CD4-positive, alpha-beta T cell treated with Interleukin-4 for 4 hours (primary cell): ENCODE measurements at places on chromosomes 2 and 18.

GRCh38 chr2:42171396-42171980 is 2.3 kb downstream of the EML4 start:
- DNase-seq: peak; percentile 40

DNA sequence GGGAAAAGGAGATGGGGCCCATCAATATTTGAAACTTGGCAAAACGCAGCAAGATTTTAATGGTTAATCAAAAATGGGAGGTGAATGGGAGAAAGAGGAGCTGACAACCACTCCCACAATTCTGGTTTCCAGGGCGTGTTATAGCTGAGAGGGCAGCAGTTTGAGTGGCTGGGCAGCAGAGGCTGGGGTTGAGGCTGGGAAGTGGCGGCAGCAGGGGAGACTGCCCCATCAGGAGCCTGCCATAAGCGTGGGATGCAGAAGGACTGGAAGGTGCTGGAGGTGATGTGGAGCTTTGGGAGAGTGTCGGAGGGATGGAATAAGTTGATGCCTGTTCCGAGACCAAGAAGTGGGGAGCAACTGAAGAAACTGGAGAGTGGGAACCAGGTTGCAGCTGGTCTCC is 48.9 kb upstream of the SH3RF3 start:
- no peak for DNase-seq

DNA sequence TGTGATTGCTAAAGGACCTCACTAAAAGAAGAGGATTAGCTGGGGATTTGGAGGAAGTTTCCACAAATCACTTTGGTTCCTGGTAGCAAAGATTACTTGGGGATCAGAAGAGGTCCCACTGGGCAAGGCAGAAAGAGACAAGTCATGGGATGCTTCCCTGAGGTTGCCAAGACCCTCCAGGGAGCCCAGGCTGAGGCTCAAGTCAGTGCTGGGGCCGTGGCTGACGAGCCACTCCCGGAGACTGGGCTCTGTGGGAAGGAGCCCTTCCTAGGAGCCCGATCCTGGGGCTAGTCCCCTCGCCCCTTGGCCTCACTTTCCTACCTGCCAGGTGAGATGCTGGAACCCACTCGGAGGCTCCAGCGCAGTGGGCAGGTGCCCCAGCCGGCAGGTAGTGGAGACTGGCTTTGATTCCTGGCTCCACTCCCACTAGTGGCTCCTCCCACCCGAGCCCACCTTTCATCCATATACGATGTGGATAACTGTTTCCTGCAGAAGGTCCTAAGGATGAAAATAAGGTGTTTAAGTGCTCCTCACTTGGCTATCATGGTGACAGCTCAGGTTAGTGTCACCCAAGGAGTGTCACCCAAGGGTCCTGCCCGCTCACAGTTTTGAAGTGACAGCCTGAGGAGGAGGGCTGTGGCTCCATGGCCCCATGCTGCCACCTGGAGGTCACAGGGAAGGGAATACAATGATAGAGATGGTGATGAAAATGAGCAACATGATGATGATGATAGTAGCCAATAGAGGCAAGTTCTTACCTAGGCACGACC is 100.5 kb downstream of the CAPN13 start:
- peak; percentile 63 for DNase-seq

- DNase-seq: no peak
Observed at GRCh38 chr2:146227152-146228019, 1617.4 kb upstream of the ACVR2A start.

- no peak for DNase-seq
Observed at GRCh38 chr2:102578376-102578775, 41.0 kb upstream of the SLC9A2 start.

- no peak for DNase-seq
Observed at GRCh38 chr2:44975571-44976450, 33.4 kb downstream of the SIX2 start.

- peak; percentile 49 for DNase-seq
Observed at GRCh38 chr2:85409845-85410583, at the start of gene CAPG. CAPG (minus strand) TSS chr2:85410366; CDS start chr2:85402145, 8,221 bp downstream.

DNA sequence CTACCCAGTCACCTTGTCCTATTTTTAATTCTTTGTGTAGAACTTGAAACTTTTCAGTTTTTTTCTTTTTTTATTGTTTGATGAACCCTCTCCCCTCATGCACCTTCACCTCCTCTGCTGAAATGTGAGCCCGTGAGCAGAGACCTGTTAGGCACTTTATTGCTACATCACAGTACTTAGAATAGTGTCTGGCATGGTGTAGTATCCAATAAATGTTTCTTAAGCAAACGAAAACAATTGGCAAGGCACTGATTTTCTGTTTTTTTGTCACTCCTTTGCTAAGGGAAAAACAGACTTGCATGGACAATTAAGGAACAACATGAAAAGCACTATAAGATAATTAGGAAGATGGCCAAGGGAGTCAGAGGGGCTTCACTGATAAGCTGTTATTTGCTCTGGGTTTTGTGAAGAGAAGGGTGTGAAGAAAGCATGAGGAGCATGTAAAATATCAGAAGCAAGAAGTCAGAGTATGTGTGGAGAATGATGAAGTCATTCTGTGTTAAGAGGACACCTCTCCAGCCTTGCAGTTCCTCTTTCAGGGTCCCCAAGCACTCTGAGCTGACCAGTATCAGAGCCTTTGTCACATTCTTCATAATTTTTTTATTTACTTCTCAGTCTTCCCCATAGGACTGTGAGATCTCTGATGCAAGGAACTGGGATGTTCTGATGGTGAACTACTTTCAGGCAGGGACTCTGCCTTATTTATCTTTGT is 99.7 kb upstream of the CAVIN2 start:
- no peak for DNase-seq

GRCh38 chr2:29522951-29523669 is 398.3 kb downstream of the ALK start:
- DNase-seq: no peak

GRCh38 chr2:157158111-157158510 is 99.4 kb upstream of the GALNT5 start:
- no peak for DNase-seq

DNA sequence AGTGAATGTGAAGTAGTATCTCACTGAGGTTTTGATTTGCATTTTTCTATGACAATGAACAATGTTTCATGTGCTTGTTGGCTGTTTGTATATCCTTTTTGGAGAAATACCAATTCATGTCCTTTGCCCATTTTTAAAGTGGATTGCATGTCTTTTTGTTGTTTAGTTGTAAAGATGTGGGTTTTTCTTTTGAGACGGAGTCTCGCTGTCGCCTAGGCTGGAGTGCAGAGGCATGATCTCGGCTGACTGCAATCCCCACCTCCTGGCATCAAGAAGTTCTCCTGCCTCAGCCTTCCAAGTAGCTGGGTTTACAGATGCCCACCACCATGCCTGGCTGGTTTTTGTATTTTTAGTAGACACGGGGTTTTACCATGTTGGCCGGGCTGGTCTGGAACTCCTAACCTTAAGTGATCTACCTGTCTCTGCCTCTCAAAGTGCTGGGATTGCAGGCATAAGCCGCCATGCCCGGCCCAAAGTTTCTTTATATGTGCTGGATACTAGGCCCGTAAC is 236.7 kb downstream of the MYCN start:
- DNase-seq: no peak

DNA sequence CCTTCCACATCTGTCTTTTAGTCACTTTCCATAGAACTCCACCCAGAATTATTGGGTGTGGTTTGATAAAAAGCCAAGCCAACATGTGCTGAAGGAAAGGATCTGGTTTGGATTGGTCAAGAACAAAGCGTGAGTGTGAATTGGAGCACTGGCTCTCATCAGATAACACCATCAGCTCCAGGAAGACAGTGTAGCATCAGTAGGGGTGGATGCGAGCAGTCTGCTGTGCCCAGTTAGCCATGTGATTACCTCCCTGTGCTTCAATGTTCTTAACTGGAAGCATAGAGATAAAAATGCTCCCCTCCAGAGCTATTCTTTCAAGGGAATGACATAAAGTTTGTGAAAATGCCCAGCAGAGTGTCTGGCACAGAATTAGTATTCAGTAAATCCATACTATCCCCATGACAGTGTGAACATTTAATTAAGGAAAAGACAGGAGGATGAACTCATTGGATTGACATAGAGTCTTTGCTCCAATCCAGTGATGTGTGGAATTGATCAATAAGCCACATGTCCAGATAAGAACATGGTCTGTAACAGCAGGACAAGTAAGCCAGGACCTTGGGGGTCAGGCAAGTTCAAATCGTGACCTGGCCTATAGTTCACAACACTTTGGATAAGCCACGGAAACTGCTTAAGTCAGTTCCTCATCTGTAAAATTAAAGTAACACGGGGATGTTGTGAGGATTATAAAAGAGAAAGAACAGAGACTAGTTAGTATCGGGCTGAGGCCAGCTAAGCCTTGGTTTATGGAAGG is 68.0 kb downstream of the FAM124B start:
- no peak for DNase-seq

DNA sequence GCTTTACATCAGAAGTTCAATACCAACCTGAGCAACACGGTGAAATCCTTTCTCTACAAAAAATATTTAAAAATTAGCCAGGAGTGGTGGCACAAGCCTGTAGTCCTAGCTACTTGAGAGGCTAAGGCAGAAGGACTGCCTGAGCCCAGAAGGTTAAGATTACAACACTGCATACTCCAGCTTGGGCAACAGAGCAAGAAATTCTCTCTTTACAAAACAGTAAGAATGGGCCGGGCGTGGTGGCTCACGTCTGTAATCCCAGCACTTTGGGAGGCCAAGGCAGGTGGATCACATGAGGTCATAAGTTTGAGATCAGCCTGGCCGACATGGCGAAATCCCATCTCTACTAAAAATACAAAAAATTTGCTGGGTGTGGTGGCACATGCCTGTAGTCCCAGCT is 113.2 kb downstream of the USP34 start:
- no peak for DNase-seq

DNA sequence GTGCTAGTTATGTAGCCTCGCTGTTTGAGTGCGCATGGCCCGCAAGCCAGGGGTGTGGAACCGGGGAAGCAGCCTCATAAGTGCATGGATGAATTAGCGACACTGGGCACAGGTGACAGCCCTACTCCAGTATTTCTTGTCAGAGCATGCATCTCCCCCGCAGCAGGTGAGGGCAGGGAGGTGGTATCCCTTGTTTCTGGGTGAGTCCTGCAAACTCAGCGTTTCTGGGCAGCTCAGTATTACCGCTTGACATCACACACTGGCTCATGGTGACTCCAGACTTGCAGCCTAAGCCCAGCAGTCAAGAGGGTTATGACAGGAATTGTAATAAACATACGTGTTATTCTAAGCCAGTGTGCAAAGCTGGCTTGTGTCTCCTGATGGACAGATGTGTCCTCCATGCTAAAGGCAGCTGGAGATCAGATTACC is 2.5 kb downstream of the CABLES1 start:
- DNase-seq: no peak

- no peak for DNase-seq
Observed at GRCh38 chr2:203799908-203800307, 67.7 kb upstream of the CTLA4 start.

DNA sequence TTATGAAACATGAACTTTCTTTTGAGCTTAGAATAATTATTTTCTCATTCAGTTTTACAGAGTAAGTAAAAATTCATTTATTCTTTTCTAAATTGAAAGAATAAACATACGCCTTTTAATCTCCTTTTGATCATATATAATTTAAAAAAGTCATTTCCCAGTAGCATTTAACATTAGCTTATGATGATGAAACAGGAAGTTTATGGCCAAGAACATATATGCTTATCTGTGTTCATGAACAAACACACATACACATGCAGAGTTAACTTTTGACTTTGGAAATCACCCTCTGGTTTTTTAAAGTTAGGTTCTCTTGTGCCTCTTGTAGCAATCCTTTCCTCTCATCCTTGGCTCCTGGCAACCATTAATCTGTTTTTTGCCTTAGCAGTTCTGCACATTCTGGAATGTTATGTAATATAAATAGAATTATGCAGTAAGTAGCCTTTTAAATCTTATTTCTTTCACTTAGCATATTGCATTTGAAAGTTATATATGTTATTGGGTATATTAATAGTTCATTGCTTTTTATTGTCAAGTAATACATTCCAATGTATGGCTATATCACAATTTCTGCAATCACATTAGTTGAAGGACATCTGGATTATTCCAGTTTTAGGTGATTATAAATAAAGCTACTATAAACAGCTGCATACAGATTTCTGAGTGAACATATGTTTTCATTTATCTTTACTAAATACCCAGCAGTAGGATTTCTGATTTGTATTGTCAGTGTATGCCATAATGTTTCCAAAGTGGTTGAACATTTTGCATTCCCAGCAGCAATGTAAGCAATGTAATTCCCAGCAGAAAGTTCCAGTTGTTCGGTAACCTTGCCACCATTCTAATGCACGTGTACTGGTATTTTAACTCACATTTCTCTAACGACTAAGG is 210.3 kb downstream of the ZRANB3 start:
- no peak for DNase-seq

DNA sequence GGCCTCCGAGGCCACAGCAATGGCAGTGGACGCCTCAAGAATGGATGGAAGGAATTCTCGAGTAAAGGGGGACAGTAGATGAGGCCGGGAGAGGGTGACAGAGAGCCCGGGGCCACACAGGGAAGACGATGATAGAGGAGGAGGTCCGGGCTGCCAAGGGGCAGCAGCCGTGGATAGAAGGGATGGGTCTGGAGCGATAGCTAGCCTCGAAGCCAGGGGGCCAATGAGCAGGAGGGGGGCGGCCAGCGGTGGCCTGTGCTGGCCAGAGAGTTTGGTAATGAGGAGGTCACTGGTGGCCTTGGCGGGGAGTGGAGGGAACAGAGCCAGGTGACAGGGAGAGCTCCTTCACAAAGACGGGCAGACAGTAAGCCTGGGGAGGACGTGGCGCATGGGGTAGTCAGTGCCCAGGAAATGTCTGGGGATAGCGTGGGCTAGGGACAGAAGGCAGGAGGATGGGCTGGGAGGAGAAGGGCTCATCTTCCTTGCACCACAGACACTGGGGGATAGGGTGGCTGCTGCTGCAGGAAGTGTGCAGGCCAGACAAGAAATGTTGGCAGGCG is 87.8 kb upstream of the ASB18 start:
- no peak for DNase-seq

DNA sequence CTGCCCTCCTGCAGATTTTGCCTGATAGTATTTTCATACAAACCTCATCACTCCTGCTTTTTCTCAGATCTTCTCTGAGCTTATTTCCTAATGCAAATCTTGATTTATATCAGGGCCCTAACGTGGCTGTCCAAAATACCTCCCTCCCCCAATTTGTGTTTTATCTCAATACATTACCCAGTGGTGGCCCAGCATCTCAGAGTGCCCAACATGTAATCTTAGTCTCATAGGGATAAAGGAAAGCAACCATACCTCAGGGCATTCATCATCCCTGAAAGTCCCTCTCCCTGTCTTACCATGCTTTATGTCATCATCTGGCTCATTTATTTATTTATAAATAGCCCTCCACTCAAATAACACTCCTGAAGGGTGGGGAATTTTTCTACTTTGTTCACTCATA is 135.3 kb downstream of the SLC8A1 start:
- DNase-seq: no peak

- DNase-seq: no peak
Observed at GRCh38 chr2:128457006-128457604, 138.4 kb upstream of the HS6ST1 start.
